T-cell (primary cell): ENCODE measurements at places on chromosomes 3 and 15. TPM values are rescaled to one million over a fixed set of nuclear protein-coding genes. Genes with fewer than 3 reads are reported as not detected.

- H3K36me3 ChIP-seq = no peaks in the 10 kb centered on the region
- no peaks in the 10 kb centered on the region for H3K27me3 ChIP-seq
- no peak for DNase-seq
- no peaks in the 10 kb centered on the region for H3K4me1 ChIP-seq
- H3K4me3 ChIP-seq = no peak overlapping the region
- H3K27ac ChIP-seq = no peak overlapping the region
Observed at GRCh38 chr3:120369037-120369467, 19.9 kb upstream of the LRRC58 start.

The CCDC33 gene
- total RNA-seq = not detected

DNA sequence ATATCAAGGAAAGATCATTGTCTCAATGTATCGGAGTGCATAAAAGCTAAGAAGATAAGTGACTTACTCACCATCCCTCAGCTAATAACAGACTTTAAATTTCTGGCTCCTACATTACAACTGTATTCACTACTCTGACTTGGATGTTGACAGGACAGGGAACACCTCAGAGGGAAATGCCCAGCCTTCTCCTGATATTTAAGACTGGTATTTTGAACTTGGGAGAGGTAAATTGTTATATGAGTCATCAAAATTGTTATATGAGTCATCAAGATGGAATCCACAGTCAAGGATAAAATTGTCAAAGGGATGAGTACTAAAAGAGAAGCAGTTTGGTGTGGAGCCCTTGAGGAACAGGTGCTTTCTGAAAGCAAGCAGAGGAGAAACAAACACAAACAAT, 961.4 kb downstream of the VGLL3 start:
- no peaks in the 10 kb centered on the region for H3K4me1 ChIP-seq
- H3K36me3 ChIP-seq = no peaks in the 10 kb centered on the region

DNA sequence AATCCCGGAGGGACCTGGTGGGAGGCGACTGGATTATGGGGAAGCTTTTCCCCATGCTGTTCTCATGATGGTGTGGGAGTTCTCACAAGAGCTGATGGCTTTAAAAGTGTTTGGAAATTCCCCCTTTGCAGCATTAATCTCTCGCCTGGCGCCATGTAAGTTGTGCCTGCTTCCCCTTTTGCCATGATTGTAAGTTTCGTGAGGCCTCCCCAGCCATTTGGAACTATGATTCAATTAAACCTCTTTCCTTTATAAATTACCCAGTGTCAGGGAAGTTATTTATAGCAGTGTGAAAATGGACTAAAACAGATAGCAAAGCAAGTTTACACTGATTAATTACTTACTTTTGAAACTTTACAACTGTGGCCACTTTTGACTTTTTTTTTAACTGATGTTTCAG, 10.6 kb upstream of the U2SURP start:
- no peak overlapping the region for H3K27ac ChIP-seq
- no peak for DNase-seq
- no peaks in the 10 kb centered on the region for H3K27me3 ChIP-seq

DNA sequence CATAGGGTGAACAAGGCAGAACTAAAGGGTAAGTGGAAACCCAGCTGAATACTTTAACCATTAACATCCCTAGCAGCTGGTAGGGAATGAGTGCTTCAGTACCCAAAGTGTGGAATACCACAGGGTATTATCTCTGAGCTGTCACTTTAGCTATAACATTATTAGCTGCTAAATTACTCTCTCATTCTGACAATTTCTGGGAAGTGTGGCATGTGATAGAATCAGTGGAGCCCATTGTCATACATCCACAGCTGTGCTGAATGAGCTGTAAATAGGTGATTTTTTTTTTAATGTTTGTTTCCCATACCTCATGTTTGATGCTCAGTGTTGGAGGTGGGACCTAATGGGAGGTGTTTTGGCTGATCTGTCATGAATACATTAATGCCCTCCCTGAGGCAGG, 894.3 kb downstream of the DIPK2A start:
- no peaks in the 10 kb centered on the region for H3K4me1 ChIP-seq
- no peaks in the 10 kb centered on the region for H3K36me3 ChIP-seq
- DNase-seq = no peak
- H3K4me3 ChIP-seq = no peak overlapping the region
- H3K27ac ChIP-seq = no peak overlapping the region

DNA sequence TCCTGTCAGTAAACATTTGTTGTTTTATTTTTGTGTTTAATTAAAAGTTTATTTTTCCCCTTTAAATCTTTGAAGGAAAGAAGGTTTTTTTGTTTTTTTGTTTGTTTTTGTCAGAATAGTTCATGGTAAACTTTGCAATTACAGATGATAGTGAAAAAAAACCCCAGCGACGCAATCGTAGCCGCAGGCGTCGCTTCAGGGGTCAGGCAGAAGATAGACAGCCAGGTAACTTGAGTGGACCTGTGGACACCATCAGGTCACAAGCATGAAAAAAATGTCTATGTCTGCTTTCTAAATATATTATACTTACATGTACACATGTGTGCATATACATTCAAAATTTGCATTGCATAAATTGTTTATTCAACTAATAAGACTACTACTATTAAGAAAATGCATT, 18.6 kb downstream of the DNAJC19 start:
- H3K27me3 ChIP-seq = no peaks in the 10 kb centered on the region
- peaks cover 2% of the 10 kb centered on the region for H3K36me3 ChIP-seq
- H3K4me3 ChIP-seq = no peak overlapping the region
- no peak overlapping the region for H3K27ac ChIP-seq
- no peaks in the 10 kb centered on the region for H3K4me1 ChIP-seq
- no peak for DNase-seq

DNA sequence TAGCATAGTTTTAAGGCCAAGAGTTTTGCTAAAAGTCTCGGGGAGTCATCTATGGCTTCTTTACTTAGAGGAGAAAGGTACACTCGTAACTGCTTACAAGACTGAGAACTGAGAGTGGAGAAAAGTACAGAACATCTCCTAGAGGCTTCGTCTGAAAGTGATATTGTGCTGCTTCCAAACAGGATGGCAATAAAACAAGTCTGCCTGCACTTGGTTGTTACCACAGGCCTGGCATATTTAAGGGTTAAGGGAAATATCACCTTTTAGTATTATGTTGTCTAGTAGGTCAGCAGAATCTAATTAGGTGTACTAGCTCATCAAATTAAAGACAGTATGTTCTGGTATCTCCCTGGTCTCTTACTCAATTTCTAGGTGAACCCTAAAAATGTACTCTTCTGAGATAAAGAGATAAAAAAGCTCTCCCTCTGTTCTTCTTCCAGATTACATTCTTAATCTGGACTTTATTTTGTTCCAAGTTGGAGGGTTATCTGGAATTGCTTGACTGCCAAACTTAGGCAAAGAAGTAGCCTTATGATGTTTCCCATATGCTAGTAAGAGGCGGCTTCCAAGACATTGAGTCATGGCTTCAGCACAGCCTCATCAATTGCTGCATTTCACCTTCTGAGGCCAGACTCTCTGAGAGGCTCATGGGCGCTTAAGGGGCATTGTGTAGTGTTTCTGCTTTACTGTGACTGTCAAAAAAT, 181.3 kb downstream of the LSAMP start:
- no peak for DNase-seq
- H3K36me3 ChIP-seq = no peaks in the 10 kb centered on the region
- no peaks in the 10 kb centered on the region for H3K4me1 ChIP-seq
- H3K27ac ChIP-seq = no peak overlapping the region
- H3K27me3 ChIP-seq = no peaks in the 10 kb centered on the region
- H3K4me3 ChIP-seq = no peak overlapping the region

- no peak overlapping the region for H3K27ac ChIP-seq
- no peaks in the 10 kb centered on the region for H3K36me3 ChIP-seq
- no peak for DNase-seq
- H3K27me3 ChIP-seq = peaks cover 36% of the 10 kb centered on the region
Observed at GRCh38 chr3:45792036-45792435, 4.3 kb downstream of the SLC6A20 start.

DNA sequence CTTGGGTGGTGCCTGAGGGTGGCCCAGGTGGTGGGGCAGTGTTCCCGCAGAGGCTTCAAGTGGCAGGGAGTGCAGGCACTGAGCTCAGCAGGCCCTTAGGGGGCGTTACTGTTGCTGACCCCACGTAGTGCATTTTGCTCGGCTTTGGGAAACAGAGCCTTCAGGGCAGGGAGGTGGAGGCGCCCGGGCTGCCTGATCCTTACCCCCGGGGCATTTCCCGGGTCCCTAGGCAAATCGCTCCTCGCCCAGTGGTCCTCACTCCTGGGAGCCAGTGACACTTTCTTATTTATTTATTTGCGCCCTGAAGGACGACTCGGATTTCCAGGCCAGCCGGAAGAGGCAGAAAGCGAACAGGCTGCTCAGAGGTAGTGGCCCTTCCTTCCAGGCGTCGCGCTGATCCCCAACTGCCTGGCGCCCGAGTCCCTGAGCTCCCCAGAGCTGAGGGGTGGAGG, 10.1 kb upstream of the FOXB1 start:
- no peaks in the 10 kb centered on the region for H3K36me3 ChIP-seq
- peaks cover 33% of the 10 kb centered on the region for H3K4me1 ChIP-seq
- H3K4me3 ChIP-seq = no peak overlapping the region
- peaks cover 20% of the 10 kb centered on the region for H3K27me3 ChIP-seq
- H3K27ac ChIP-seq = no peak overlapping the region
- DNase-seq = no peak

GRCh38 chr15:65578904-65579728, 31.8 kb downstream of the INTS14 start:
- H3K4me3 ChIP-seq = no peak overlapping the region
- no peak overlapping the region for H3K27ac ChIP-seq
- H3K27me3 ChIP-seq = no peaks in the 10 kb centered on the region
- peaks cover 9% of the 10 kb centered on the region for H3K36me3 ChIP-seq

GRCh38 chr3:142239421-142239820, 14.0 kb upstream of the GK5 start:
- no peaks in the 10 kb centered on the region for H3K4me1 ChIP-seq
- no peak for DNase-seq
- H3K27ac ChIP-seq = no peak overlapping the region
- no peaks in the 10 kb centered on the region for H3K36me3 ChIP-seq

The NR2E3 gene
- total RNA-seq = not detected

- no peak for DNase-seq
- H3K27me3 ChIP-seq = no peaks in the 10 kb centered on the region
- H3K4me1 ChIP-seq = peaks cover 8% of the 10 kb centered on the region
- no peak overlapping the region for H3K27ac ChIP-seq
- H3K4me3 ChIP-seq = no peak overlapping the region
Observed at GRCh38 chr3:9887480-9887879, 2.9 kb upstream of the JAGN1 start.

DNA sequence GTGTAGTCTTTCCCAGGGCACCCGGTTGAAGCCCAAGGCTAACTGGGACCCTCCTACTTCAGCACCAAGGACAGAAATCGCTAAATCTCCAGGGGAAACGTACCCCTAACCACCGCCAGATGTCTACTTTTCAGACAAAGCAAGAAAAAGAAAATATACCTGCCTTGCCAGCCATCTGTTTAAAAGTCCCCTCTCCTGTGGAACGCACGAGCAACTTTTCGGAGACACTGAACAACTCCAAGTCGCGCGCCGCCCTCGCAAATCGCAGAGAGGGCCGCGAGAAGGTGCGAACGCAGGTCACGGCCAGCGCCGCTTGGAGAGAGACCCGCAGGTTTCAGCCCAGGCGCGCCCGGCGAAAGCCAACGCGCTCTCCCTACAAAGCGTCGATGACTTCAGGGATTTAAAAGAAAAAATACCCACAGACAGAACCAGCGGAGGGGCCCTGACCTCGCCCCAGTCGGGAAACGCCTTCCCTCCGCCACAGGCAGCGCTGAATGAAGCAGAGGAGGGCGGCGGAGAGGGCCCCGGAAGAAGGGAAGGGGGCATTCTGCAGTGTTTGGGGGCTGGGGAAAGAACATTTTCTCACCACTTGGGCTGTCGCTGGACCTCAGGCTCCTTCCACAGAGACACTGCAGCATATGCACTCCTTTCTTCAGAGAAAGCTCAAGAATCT, 213.1 kb downstream of the FGF12 start:
- no peaks in the 10 kb centered on the region for H3K4me1 ChIP-seq
- H3K27ac ChIP-seq = no peak overlapping the region
- DNase-seq = no peak
- H3K4me3 ChIP-seq = no peak overlapping the region
- no peaks in the 10 kb centered on the region for H3K27me3 ChIP-seq

DNA sequence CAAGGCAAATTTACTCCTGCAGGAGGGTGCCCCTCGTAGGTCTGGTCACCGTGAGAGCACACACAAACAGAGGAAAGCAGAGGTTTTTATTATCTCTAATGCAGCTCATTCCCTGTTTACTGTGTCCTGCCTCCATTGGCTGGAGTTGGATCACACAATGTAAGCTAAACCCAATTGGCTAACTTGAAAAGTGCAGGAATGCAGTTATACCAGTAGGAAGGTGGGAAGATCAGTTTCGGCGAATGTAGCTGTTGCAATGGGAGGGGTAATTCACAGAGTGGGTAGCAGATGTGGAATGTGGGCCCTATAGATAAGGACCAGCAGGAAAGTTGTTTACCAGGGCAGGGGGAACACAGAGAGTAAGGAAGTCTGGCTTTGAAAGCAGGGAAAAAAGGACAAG, 42.5 kb upstream of the NPAP1 start:
- H3K4me1 ChIP-seq = no peaks in the 10 kb centered on the region
- DNase-seq = no peak
- H3K36me3 ChIP-seq = no peaks in the 10 kb centered on the region
- H3K4me3 ChIP-seq = no peak overlapping the region
- no peaks in the 10 kb centered on the region for H3K27me3 ChIP-seq
- H3K27ac ChIP-seq = no peak overlapping the region

DNA sequence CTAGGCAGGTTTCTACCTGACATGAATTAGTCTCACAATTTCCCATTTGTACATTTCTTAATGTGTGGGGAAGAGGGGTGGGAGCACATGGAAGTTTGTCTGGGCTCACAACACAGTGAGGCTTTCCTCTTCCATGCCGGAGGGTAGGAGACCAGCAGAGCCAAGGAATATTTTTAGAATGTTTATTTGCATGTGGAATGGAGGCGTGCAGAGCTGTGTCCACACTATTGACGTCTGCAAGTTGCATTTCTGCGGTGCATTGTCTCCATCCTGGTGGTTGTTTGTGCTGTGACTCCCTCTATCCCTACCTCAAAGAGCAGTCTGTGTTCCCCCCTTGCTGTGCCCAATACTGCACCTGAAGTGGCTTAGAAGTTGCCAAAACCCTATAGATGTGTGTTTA, 103.1 kb upstream of the LRTM1 start:
- no peak for DNase-seq
- no peak overlapping the region for H3K27ac ChIP-seq
- H3K4me3 ChIP-seq = no peak overlapping the region
- H3K27me3 ChIP-seq = no peaks in the 10 kb centered on the region
- H3K4me1 ChIP-seq = no peaks in the 10 kb centered on the region
- H3K36me3 ChIP-seq = no peaks in the 10 kb centered on the region

The SAXO2 gene
- total RNA-seq = 0.56 TPM

GRCh38 chr3:58353722-58354553, 21.2 kb downstream of the PXK start:
- H3K4me1 ChIP-seq = peaks cover 2% of the 10 kb centered on the region
- no peaks in the 10 kb centered on the region for H3K27me3 ChIP-seq
- H3K36me3 ChIP-seq = no peaks in the 10 kb centered on the region
- DNase-seq = peak; percentile 10
